ENCODE measurements at places on chromosomes 12 and 14.

DNA sequence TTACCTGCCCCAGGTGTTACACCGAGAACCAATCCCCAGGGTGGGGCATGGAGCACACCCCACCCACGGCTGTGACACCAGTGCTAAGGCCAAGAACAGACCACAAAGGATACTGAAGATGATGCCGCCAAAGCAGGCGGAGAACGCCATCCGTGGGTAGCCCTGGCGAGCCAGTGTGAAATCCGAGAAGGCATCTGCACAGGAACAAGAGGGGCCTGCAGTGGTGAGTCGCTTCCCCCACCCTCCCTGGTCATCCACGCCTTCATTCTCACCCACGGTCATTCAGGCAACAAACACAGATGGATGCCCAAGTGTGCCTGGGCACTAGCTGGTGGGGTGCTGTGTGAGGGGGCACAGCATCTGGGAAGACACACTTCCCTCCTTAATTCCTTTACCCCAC, 28.5 kb downstream of the SLC8B1 start:
- DNase-seq: no peak

GRCh38 chr12:3538466-3539030, 47.5 kb downstream of the PRMT8 start:
- DNase-seq: no peak

GRCh38 chr14:77181603-77182437, at the start of gene TMEM63C:
Gene TMEM63C, plus strand, starts transcription at chr14:77181798. Its CDS starts 37,016 bp downstream, at chr14:77218814.
- DNase-seq: peak; percentile 78

DNA sequence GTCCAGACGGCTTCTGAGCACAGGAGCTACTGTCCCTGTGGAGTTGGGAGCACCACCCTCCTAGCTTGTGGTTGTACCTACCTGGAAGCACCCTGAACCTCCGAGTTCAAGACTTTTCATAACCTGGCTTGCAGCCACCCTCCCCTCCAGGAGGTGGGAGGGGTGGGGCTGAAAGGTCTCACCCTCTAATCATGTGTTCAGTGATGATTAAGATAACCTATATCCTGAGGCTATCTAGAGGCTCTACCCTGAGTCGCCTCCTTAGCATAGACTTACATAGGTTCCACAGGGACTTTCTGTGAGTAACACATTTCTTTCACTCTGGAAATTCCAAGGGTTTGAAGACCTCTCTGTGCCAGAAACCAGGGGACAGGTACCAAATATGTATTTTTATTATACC, 146.5 kb downstream of the CFAP54 start:
- DNase-seq: no peak

GRCh38 chr12:114285554-114285953, 120.4 kb downstream of the TBX5 start:
- DNase-seq: no peak

DNA sequence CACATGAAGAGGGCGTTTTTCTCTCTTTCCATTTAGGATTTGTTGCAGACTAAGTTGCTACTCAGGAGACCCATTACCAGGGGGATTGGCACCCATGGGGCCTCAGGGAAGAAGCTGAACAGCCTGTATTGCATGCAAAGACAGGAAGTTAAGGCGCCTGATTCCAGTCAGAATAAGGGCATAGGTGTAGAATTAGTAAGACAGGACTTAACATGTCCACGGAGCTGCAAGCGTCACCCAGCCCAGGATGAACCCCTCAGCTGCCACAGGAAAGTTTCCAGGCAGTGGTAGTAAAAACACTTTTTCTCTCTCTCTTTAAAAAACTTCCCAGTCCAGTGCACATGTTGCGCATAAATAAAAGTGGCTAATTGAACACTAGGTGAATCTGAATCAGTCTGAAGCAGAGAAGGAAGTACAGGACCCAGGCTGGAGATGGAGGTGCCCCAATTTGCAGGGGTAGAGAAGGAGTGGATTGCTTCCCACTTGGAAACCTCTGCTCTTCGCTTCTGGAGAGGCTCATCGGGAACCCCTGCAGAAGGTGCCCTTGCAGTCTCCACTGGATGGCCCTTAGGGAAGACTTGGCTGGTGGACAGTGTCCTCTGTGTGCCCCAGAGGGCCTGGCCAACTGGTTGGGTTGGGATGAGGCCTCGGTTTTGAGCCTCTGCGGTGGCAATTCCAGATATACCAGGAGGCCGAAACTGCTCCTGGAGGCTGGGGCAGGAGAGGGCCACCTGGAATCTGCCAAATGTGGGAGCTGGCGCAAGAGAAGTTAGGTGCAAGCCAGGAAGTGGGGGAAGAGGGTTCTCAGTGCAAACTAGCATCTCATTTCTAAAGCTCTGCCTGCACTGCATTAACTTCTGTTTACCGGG, 10.7 kb upstream of the TBX3 start:
- no peak for DNase-seq

DNA sequence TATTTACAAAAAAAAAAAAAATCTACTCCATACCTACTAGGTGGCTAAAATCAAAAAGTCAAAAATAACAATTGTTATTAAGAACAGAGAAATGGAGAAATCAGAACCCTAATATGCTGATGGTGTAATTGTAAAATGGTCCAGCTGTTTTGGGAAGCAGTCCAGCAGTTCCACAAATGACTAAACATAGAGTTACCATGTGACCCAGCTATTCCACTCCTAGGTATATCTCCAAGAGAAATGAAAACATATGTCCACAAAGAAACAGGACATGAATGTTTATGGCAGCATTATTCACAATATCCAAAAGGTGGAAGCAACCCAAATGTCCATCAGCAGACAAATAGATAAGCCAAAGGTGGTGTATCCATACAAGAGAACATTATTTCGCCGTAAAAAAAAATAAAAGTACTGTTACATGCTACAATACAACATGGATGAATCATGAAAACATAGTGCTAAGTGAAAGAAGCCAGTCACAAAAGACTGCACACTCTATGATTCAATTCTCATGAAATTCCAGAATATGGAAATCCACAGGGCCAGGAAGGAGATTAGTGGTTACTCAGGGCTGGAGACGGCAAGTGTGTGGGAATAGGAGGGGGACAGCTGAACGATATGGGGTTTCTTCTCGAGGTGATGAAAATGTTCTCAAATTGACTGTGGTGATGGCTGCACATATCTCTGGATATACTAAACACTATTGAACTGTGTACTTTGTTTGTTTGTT, 9.1 kb upstream of the DPF3 start:
- DNase-seq: no peak

DNA sequence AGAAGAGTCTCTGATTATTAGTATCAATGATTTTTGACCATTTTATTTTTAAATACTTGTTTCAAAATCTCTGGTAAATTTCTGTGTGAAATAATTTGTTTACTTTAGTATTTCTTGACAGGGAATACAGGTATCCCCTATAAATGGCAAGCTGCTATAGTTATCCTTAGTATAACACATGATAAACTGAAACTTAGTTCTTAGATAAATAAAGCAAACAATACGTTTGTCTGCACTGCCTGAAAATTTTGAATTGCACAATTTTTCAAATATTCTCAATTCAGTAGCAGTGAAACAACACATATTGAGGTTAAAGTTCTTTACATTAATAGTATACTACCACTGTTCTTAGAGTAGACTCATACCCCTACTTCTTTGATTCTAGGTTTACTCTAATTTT, 26.9 kb downstream of the CNOT2 start:
- DNase-seq: no peak

DNA sequence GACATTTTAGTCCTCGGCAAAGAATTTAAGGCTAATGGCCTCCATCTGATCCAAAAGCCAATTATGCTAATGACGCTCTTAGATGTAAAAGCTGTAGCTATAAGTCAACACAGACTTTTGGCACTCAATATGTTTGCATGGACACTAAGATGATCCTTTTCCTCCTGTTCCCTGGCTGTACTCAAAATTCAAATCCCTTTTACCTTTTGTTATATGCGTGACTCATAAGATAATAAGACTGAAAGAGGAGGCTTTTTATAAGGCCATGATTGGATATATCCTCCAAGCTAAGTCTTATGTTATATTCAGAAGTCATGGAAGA, 89.8 kb downstream of the PDZRN4 start:
- no peak for DNase-seq

DNA sequence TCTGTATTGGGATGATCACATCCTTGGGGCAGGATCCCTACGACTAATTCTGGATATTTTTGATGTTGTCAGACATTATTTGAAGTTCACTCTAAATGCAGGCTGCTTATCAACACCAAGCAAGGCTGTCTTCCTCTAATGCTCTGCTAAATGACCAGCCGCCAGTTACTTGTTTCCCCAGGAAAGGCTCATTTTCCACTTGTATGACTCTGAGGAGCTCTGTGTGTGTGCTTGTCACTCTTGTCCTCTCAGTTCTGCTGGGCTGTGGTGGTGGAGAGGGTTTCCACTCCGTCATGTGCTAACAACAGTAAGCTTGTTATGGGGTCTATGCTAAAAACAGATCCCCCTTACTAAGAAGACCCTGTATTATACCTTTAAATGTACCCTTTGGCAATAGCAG, 42.1 kb downstream of the ATL1 start:
- DNase-seq: no peak

- DNase-seq: no peak
Measured at GRCh38 chr14:25887251-25887878, 710.5 kb downstream of the NOVA1 start.

- no peak for DNase-seq
Measured at GRCh38 chr14:105507247-105507646, 16.2 kb downstream of the TEDC1 start.

- DNase-seq: no peak
Measured at GRCh38 chr12:15769586-15769985, 19.6 kb downstream of the EPS8 start.

DNA sequence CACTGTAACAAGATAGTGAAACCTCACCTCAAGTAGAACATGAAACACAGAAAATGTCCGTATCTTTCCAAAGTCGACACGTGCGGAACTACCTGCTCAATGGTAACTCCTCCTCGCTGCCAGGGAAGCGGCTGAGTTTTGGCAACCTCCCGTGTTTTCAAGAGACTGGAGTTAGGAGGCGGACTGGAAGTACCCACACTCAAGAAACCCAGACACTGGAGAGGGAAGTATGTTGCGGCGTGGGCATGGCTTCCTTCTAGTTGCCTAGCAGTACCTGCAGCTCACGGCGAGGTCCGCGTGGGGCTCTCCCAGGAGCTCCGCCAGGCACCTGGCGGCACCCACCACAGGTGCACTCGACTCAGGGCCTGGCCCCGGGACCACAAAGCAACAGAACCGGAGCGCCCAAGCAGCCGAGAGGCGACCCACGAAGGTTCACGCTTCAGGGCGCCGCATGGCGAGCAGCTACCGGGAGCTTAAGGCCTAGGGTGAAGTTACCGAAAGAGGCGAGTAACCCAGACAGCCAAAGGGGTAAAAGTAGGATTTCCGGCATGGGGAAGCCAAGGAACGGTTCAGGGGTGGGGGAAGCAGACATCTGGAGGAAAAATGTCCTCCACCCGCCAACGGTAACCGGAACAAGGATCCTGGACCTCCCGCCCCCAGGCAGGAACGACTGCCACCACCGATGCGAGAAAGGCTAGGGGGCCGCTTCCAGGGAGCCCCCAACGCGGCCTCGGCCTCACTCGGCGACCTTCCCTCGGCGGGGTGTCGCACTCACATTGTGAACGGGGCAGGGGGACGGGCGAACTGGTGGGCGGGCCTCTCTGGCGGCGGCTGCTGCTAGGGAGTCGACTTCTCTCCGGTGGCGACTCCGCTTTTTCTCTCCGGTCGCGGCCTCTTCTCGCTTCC, 608 bp downstream of the PTGES3 start:
- peak; percentile 57 for DNase-seq

DNA sequence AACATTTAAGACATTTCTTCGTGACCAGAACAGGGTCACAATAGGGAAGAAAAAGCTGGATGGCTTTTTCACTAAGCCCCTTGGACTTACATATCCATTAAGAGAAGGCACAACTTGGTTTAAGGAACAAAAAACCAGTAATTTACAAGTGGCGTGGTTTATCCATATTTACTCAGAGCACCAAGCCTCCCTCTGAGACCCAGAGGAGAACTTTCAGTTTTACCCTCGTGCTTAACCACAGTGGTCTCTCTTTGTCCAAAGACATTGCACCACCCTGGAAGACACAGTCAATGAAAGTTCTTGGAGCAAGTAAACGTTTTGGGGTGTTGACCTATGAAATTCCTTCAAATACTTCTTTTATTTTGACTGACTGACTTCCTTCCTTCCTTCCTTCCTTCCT, 52.5 kb downstream of the SSPN start:
- DNase-seq: no peak

- no peak for DNase-seq
Measured at GRCh38 chr14:76597387-76597786, 163.9 kb upstream of the VASH1 start.

DNA sequence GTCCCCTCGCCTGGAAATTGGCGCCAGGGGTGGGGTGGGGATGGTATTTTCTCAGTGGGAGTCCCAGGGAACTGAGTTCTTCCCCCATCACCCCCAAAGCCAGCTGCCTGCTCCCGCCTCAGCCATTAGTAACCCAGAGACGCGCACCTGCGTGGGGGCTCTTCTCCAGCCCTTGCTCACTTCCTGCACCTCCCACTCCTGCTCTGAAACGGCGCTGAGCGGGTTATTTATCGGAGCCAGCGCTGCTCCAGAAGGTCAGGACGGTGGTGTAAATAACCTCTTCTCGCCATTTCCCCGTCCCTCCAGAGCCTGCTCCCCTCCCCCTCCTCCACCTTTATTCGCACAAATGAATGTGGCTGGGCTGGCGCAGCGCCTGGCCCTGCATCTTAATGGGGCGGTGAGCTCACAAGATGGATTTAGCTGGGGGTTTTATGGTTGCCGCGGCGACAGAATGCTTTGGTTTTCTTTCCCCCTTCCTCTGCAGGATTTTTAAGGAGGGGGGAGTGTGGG, 12.2 kb downstream of the GPR84 start:
- peak; percentile 41 for DNase-seq

- no peak for DNase-seq
Measured at GRCh38 chr14:38205949-38206665, 1.6 kb upstream of the SSTR1 start.

GRCh38 chr14:65962952-65963351, 523.2 kb upstream of the CCDC196 start:
- DNase-seq: no peak

DNA sequence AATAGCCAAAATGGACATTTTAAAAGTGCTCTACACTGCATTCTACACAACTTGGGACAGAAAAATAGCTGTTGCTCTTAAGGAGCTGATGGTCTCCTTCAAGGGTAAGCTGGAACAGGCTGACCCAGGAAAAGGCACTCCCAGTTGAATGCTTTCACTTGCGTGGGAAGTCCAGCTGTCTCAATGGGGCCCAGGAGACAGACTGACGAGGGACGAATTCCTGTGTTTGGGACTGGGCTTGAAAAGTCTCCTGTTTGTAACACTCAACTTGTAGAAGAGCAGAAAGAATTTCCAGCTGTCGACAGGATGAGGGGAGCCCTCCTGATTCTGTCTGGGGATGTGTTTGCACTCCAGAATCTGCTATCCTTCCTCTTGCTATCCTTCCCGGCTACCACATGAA, 180.8 kb downstream of the ZFP36L1 start:
- no peak for DNase-seq

- DNase-seq: no peak
Measured at GRCh38 chr12:130063866-130064265, 98.4 kb upstream of the FZD10 start.

- DNase-seq: no peak
Measured at GRCh38 chr14:95495076-95495475, 21.4 kb downstream of the SYNE3 start.
